ENCODE measurements at places on chromosomes 11 and 22. TPM values are rescaled to one million over a fixed set of nuclear protein-coding genes. Genes with fewer than 3 reads are reported as not detected.

DNA sequence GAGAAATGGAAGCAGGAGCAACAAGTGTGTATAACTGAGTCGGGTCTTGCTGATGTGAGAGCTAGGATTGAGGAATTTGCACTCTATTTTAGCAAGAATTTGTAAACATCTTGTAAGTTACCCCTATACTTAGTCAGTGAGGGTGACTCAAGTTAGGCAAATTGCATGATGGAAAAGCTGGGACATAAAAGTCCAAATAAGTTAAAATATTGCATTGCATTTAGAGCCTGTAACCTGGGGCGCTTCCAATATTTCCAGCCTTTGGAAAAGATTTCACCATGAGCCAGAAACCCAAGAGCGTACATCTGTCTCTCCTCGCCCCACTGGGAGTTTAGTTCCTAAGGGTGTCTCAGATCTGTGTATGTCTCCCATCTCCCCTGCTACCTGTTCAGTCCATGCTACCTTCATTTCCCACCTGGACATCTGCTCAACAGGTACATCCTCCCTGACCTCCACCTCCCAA is 37.0 kb upstream of the ACCSL start:
- DNase-seq: no peak

- no peak for DNase-seq
Measured at GRCh38 chr11:22471385-22471784, 133.2 kb downstream of the SLC17A6 start.

GRCh38 chr11:76225122-76225611 is 18.9 kb upstream of the WNT11 start:
- no peak for DNase-seq

- no peak for DNase-seq
Measured at GRCh38 chr11:15967166-15967565, 389.2 kb downstream of the SOX6 start.

- no peak for DNase-seq
Measured at GRCh38 chr22:26737262-26737661, 79.9 kb downstream of the MIAT start.

- DNase-seq: no peak
Measured at GRCh38 chr11:13315517-13316432, 38.2 kb downstream of the BMAL1 start.

GRCh38 chr11:112805658-112806057 is 155.6 kb upstream of the NCAM1 start:
- no peak for DNase-seq

GRCh38 chr11:122776546-122776945 is 61.8 kb upstream of the CRTAM start:
- no peak for DNase-seq

Gene ASCL2
- 1.7 TPM for polyA plus RNA-seq

Gene TRIM29
- polyA plus RNA-seq: 1.8 TPM

Gene KRTAP5-7
- 0.25 TPM for polyA plus RNA-seq

Gene CCND1
- 132 TPM for polyA plus RNA-seq
